ENCODE measurements at places on chromosomes 6 and 20.

- DNase-seq = no peak
Observed at GRCh38 chr6:160412993-160413392, 64.8 kb downstream of the SLC22A3 start.

- DNase-seq = no peak
Observed at GRCh38 chr6:109507490-109508072, 24.6 kb upstream of the ZBTB24 start.

GRCh38 chr6:56311061-56311460 is 63.7 kb upstream of the COL21A1 start:
- DNase-seq = no peak

DNA sequence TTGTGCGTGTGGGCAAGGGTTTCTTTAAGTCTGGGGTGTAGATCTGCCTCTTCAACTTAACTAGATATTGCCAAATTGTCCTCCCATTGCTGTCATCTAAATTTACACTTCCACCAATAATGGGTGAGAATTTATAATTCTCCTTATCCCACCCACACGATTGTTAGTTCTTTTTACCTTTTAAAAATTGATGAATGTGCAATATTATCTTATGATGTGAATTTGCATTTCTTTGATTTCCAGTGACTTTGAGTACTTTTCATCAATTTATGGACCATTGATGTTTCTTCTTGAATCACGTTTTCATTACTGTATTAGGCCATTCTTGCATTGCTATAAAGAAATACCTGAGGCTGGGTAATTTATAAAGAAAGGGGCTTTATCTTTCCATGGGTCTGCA is 17.2 kb upstream of the TPD52L1 start:
- DNase-seq = no peak

- DNase-seq = no peak
Observed at GRCh38 chr6:155996151-155996550, 540.5 kb upstream of the NOX3 start.

GRCh38 chr20:1528811-1529210 is 28.7 kb downstream of the SIRPD start:
- no peak for DNase-seq

DNA sequence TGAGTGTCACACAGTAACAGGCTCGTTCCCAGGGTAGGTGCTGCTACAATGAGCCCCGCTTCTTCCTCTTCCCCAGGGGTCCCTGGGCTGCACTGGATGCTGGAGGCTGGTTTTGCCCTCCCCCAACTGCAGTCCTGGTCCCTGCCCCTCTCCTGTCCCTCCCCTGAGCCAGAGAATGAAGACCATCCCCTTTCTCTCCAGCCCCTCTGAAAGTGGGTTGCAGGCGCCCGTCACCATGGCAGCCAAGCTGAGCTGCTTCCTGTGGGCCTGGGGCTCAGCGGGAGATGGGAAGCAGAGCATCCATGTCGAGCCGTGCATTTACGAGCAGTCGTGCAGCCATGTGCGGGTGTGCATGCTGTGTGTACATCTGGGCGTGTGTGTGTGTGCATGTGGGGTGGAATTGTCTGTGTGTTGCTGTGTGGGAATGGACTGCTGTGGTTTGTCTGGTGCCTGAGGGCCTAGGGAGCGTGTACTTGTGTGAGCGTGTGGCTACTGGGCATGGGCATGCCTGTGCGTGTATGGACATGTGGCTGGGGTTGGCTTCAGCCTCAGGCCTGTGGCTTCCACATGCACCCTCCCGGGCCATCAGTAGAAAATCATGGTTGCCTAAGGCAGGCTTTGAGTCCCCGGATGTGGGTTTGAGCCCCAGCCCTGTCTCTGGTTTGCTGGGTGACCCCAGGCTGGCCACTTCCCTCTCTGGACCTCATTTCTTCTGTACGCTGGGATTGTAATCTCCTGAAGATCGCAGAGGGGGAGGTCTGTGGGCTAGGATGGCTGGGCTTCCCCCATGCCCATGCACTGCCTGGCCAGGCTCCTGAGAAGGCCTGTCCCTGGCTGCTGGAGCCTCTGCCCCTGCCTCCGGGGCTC is 48.8 kb downstream of the SRC start:
- no peak for DNase-seq

- DNase-seq = no peak
Observed at GRCh38 chr6:170440437-170440836, 112.7 kb downstream of the PSMB1 start.

Measured in activated effector memory CD4-positive, alpha-beta T cell treated with Interleukin-2 at 50 U/mL for 16 hours (primary cell).